ENCODE measurements at places on chromosomes 5 and 9.

DNA sequence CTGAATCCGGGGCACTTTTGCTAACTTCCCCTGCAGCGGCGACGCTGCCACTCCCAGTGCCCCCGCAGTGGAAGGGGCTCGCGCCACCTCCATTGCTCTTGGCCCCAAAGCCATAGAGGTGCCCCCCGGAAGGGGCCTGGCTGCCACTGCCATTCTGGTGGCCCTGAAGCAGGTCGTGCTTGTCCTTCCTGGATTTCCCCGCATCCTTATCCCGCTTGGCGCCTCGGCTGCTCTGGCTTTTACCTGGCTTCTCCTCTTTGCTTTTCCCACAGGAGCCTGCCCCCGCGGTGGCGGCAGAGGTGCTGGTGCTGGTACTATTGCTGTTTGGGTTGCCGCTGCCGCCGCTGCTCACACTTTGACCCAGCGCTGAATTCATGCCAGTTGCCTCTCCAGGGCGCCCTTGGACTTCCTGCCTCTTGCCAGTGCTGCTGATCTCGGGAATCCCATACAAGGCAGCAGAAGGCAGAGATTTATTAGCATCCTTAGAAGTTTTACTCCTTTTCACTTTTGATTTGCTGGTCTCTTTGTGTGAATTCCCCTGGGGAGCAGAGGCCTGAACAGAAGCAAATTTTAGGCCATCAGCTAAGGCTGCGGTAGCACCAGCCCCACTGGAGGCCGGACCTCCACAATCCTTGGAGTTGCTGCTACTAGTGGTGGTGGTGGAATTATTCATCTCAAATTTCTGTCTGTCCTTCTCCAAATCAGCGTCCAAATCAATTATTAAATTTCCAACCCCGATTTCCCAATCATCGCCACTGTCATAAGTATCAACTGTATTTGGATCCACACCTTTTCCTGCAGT lies 2.1 kb downstream of the ZNF608 start:
- DNase-seq: no peak

DNA sequence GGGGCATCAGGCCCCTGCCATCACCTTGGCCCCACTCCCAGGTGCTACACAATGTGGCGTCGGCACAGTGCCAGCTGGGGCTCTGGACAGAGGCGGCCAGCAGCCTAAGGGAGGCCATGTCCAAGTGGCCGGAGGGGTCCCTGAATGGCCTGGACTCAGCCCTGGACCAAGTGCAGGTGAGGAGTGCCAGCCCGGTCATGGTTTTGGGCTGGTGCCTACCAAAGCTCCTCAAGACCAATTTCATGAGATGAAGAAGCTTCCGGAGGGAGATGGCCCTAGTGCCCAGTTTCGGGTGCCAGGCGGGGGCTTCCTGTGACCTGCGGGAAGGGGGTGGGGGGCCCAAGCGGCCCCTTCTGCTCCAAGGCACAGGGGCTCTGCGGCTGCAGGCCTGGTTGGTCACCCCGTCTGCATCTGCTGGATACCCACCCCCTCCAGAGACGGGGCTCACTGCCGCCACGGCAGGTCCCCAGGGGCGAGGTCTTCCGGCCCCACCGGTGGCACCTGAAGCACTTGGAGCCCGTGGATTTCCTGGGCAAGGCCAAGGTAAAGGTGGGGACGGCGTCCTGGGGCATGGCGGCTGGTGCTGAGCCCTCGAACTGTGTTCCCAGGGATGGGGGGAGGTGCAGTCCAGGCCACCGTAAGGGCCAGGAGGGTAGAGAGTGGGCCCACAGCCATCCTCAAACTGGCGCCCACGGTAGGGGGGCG lies 5.8 kb downstream of the NOXA1 start:
- no peak for DNase-seq

DNA sequence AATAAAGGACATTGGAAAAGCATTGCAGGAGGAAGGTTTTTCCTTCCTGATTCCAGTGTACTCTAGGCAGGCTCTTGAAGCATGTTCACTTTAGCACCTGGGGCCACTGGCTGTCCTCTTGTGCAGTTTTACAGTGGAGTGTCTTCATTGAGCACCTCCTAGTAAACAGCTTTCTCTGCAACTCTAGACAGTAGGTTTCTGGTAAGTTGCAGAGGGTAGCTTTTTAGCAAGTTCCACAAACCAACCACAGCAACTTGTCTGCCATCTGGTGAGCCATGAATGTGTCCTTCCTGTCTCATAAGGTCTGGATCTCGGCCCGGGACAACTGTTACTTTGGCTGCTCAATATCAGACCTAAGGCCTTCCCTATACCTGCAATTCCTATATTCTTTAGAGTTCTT lies 488.0 kb downstream of the MAN2A1 start:
- no peak for DNase-seq

DNA sequence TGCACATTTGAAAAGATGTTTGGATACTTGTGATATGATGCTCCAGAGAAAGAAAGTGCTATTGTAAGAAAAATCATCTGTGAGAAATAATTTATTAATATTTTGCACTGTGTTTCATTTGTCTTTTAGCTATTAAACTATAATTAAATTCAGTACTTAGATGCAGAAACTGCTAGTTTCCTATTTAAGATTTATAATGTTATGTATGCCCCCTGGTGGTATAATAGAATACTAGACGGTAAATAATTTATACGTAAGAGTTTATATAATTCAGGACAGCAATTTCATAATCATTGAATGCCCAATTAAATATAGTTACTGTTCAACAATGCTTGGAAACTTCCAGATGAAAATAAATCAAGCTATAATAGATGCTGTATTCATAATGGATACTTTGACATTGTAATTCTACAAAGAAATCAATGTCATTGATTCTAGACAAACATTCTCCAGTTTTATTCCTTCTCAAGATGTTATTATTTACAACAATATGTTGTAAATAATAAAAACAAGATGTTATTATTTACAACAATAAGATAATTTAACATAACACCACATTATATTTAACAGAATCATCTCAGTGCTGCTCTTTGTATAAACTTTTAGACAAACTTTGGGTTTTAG lies 101.0 kb downstream of the TMEM232 start:
- no peak for DNase-seq

DNA sequence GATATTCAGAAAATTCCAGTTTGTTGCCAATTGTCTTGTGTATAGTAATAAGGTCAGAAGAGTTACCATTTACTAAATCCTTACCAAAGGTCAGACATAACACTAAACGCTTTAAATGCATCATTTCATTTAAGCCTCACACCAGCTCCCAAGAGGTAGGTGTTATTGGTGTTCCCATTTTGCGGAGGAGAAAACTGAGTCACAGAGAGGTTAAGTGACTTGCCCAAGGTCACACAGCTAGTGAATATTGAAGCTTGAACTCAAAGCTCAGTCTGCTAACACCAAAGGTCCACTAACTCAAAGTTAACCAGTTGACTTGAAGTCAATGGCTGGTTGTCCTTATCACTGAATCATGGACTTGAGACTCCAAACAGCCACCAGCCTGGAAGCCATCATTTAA lies 40.8 kb upstream of the NTNG2 start:
- no peak for DNase-seq

GRCh38 chr5:131671994-131672655 lies 37.1 kb upstream of the RAPGEF6 start:
- no peak for DNase-seq

DNA sequence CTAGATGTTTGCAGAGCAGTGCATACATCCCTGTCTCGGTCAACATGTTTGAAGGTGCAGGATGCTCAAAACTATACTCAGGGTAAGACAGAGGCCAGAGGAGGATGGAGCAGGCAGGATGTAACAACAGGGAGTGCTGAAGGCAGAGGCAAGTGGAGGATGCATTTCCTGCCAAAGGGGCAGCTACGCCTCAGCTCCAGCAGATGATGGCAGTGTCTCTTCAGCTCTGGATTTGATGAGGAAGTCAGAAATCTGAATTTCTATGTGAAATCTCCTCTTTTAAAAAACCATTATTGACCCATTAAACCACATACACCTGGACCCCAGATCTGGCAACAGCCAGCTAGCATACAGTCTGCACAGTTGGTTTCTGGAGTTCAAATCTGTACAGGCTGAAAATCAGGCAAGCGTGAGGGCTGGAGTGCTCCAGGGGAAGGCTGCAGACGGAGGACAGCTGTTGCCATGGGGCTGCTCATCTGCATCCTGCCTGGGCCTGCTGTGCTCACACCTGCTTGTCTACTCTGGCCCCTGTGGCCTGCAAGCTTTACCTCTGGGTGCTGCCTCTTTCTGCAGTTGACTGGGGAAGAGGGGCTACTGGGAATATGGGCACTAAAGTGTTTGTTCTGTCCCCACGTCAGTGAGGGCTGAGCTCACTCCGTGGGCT lies 152.9 kb upstream of the SLC28A3 start:
- DNase-seq: no peak

DNA sequence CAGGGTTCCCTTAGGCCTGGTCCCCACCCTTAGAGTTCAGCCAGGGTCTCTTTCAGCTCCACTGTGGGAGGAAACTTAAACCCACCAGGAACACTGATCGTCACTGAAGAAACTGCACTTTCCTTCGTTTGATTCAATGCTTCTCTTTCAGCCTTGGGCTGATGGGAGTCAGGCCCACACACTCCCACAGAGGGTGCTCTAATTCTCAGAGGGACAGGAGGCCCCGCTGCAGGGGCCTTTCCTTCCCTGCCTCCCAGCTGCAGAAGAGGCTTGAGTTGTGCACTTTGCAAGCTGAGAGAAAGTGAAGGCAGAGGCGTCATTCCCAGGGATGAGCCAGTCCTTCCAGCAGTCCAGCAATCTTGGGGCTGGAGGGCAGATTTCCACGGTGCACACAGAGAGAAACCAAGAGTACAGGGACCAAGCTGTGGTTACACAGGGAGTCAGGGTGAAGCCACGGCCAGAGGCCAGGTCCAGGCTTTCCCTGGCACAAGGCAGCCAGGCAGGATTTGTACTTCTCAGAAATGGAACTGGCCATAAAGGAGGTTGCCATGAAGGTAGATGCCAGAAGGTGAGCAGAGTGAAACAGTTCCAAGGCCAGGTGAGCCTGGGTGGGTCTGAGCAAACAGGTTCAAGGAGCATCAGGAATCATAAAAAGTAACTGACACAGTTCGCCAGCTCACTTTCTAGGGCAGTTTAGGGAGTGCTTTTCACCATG lies 10.4 kb upstream of the GLIPR2 start:
- DNase-seq: no peak

DNA sequence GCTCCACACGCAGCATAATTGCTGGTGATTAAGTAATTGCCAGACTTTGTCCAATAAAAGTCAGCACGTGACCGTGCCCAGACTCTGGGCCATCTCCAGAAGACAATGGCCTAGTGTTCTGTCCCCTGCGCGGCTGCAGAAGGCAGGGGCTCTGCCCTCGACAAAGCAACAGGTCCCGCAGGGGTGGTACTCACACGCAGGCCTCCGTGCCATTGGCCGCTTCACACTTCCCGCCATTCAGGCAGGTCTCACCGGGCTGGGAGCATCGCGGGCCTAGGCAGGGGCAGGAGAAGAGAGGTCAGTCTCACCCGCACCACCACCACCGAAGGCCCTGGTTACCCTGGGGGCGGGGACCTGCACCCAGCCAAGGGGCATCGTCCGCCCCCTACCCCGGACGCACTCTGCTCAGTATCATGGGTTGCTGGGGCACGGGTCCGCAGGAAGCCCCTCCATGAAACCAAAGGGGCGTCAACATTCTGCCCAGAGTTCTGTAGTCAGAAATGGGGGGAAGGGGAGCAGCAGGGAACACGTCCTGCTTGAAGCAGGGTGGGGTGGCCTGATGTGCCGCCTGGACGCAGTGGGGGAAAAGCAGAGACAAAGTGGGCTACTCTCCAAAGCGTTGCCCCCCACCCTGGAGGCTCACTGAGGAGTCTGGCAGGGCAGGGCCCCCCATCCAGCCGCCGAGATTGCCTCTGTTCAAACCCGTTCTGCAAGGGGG lies 1.9 kb downstream of the NOTCH1 start:
- DNase-seq: no peak

DNA sequence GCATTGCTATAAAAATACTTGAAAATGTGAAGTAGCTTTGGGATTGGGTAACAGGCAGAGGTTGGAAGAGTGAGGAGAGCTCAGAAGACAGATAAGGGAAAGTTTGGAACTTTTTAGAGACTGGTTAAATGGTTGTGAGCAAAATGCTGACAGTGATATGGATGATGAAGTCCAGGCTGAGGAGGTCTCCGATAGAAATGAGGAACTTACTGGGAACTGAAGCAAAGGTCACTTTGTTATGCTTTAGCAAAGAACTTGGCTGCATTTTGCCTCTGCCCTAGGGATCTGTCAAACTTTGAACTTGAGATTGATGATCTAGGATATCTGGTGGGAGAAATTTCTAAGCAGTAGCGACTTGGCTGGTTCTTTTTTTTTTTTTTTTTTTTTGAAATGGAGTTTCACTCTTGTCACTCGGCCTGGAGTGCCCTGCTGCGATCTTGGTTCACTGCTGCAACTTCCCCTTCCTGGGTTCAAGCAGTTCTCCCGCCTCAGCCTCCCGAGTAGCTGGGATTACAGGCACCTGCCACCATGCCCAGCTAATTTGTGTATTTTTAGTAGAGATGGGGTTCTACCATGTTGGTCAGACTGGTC lies 998.9 kb downstream of the TLE1 start:
- no peak for DNase-seq

DNA sequence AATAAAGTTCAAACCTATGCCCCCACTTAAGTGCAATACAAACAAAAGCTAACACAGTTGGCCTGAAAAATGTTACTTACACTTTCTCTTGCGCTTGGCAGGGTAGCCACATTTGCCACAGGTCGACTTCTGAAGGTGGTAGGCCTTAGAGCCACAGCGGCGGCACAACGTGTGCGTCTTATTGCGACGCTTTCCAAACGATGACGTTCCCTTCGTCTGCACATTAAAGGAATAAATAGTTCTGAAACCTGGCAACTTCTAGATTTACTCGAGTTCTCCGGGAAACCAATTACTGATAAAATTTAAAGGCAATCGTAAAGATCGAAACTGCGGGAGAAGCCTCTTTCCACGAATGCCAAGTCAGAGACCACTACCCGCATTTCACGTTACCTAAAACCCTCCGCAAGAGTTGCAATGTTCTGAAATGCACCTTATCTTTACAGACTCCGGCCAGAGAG lies 602 bp downstream of the RPL37 start:
- DNase-seq: peak; percentile 43

- no peak for DNase-seq
These were observed 17.5 kb downstream of the PIK3R1 start for GRCh38 chr5:68233075-68233474.

- DNase-seq: no peak
These were observed 446.4 kb upstream of the CCNG1 start for GRCh38 chr5:162990856-162991497.
